ENCODE measurements at places on chromosomes 5 and 9.

DNA sequence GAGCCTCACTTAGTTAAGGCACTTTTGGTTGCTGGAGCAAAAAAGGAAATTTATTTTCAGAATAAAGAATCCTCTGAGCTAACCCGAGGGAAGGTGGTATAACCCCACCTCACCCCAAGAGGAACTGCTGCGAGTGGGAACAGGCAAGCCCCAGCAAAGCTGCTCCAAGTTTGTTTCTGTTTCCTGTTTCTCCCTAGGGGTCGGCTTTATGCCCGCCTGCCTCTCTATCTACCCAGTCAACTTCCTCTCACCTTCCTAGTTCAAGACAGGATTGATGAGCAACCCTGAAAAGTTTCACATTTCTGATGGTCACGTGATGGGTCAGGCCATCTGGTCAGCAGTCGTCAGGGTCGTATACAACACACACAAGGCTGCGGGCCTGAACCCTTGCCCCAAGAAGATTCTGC lies 31.1 kb downstream of the TRIO start:
- no peak for DNase-seq

- no peak for DNase-seq
Observed at GRCh38 chr5:115649541-115649940, 23.7 kb upstream of the TMED7 start.

DNA sequence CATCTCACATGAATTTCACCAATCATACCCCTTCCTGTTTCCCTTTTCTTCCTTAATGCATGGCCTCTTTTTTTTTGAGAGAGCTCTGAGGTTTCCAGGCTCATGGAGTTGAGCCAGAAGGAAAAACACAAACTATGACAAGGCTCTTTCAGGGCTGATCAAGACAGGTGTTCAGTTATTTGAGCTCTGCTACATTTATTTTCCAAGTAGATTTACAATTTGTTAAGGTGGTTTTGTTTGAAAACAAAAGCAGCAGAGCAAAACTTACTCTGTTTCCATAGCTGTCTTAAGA lies 62.4 kb upstream of the IL7R start:
- DNase-seq: no peak

- DNase-seq: no peak
Observed at GRCh38 chr5:72463449-72464052, 43.7 kb downstream of the ZNF366 start.

DNA sequence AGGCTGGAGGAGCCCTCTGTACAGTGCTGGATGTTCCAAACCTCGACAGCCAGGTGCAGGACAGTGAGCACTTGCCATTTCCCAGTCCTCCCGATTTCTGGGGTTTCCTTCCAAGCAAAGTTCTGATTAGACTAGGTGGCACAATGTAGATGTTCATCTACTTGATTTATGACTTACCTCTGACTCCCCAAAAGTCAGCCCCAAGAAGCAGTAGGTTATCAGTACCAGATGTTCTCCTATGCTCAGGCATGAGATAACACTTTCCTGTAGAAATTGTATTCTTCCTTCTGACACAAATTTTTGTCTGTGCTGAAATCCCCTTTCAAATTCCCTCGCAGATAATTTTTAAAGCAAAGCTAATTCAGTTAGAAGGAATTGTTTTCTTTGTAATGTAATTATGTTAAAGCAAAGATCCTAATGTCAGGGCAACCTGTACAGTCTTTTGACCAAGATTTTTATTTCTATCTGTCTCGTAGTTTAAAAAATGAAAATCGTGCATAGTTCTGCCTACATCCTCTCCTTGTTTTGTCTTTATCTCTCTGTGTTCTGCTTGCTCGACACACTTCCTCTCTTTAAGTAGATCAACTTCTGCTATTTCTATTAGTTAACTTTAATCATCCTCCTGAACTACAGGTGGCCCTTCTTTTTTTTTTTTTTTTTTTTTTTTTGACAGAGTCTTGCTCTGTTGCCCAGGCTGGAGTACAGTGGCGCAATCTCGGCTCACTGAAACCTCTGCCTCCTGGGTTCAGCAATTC lies 102.4 kb upstream of the PJA2 start:
- no peak for DNase-seq

DNA sequence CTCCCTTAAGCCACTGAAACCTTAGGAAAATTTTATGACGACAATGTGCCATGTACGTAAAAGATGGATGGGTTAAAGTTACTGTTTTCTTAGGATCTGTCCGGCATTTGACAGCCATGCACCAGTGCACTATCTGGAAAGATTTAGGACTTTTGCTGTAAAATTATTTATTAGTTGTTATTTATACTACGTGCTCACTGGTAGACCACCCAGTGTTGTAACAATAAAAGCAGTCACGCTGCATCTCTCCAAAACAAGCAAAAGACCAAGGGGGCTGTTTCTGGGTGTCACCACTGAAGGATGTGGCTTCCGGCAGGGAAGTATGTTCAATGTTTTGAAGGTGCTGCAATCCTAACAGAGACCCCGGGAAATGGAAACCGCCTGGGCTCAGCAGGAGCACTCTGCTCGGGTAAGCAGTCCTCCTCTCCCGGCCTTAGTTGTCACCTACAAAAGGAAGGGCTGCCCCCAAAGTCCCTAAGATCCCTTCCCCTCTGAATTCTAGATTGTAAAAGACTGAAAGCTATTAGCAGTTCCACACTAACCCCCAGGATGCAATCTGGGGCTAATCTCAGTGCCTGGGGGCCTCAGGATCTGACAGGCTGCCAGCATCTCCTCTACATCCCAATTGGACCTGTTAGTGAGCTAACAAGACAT lies 38.6 kb downstream of the SAXO1 start:
- no peak for DNase-seq

- DNase-seq: no peak
Observed at GRCh38 chr5:82019342-82020138, 47.7 kb downstream of the ATG10 start.

DNA sequence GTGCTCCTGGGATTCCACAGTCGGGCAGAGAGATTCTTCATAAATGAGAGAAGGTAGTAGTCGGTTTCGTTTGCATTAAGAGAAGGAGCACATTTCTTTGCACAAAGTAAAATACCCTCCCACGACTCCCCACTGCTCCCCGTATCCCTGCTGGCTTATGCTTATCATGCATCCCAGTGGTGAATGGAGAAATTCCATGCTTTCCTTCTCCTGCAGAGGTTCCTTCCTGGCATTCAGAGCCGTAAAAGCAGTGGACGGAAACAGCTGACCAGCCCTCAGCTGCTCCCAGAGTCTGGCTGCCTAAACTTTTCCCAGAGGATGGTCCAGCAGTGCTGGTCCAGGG lies 93.1 kb downstream of the C9orf152 start:
- DNase-seq: no peak

- DNase-seq: no peak
Observed at GRCh38 chr9:107647611-107648010, 158.0 kb upstream of the KLF4 start.

GRCh38 chr9:112755675-112756074 lies 5.1 kb downstream of the SNX30 start:
- DNase-seq: no peak

GRCh38 chr5:59008816-59009473 lies 426.1 kb downstream of the RAB3C start:
- no peak for DNase-seq

DNA sequence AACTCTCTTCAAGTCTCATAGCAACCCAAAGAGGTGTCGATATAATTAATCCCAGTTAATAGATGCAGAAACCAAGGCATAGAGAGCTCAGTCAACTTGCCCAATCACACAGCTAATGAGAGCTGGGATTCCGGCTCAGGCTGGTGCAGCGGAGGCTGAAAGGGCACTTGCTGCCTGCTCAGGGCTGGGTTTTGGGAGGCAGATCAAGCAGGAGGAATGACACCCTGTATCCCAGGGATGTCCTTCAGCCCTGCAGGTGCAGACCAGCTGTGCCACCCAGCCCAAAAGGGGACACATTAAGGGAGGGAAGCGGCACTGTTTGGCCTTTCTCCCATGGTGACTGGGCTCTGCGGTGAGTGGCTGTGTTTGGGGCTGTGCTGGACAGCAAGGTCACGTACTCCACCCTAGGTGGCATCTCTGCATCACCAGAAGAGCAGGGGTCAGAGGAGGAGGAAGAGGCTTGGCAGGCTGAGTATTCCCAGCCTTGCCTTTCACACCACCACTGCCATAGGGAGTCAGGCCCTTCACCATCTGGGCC lies 124.1 kb downstream of the MVB12B start:
- DNase-seq: no peak

DNA sequence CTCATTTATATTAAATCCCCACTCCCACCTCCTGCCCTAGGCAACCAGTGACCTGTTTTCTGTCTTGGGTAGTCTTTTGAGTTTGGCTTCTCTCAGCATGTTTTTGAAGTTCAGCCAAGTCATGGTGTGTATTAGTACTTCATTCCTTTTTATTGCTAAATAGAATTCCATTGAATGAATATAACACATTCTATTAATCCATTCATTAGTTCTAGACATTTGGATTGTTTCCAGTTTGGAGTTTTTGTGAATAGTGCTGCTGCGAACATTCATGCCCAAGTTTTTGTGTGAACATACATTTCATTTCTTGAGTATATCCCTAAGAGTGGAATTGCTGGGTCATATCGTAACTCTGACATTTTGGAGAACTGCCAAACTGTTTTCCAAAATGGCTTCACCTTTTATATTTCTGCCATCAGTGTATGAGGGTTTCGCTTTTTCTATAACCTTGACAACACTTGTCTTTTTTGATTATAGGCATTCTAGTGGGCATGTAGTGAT lies 2.7 kb downstream of the ZNF346 start:
- DNase-seq: no peak
